IMR-90 (cell line): ENCODE measurements at places on chromosomes 6 and 20.

- no peak for DNase-seq
Measured at GRCh38 chr20:50874758-50875665, 56.2 kb downstream of the ADNP start.

- DNase-seq = no peak
Measured at GRCh38 chr20:56690531-56691175, 61.5 kb downstream of the TFAP2C start.

GRCh38 chr20:48986899-48987298 is 59.2 kb upstream of the CSE1L start:
- DNase-seq = no peak

DNA sequence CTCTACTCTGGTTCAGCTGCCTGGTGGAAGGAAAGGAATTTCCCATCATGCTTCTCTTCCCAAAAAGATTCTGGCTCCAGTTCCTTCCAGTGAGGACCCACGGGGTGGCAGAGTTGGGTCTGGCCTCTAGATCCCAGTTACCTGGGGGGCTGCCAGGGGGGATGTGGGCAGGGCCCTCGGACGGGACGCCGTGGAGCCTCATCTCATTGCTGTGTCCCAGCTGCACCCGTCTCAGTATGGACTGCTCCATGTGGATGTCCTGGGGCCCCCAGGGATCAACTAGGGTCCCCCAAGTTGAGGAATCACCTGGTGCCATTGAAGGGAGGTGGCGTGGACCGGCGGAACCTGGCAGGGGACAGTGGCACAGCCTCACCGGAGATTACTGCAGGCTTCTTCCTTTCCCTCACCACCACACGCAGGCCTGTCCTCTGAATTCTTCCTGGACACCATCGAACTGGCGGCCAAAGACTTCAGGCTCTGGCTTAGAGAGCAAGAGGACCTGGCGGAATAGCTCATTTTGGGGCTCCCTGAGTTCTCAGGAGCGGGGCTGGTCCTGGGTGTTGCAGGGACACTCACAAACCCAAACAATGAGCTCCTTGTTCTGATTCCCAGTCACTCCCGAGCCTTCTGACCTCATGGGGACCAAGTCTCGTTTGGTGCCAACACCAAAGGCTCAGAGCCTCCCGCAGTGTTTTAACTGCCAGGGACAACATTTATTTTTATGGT is 8.5 kb downstream of the ZBP1 start:
- no peak for DNase-seq

DNA sequence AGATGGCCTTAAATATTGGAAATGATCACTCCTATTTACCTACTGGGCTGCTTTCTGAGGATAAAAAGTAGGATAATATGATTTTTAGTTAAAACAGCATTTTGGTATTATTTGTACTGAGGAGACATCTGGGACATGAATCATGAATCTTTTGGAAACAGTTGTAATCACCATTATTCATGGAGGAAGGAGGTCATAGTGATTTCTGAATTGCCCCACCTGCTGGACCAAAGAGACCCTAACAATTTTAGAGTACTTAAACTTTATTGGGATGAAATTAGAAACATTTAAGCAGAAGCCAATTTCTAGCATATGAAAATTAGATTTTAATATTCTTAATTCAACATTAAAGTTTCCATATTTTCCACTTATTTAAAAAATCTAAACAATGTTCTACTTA is 108.4 kb upstream of the SIM1 start:
- peak; percentile 65 for DNase-seq

- DNase-seq = peak; percentile 82
Measured at GRCh38 chr20:44642203-44643153, 9.0 kb downstream of the ADA start.

DNA sequence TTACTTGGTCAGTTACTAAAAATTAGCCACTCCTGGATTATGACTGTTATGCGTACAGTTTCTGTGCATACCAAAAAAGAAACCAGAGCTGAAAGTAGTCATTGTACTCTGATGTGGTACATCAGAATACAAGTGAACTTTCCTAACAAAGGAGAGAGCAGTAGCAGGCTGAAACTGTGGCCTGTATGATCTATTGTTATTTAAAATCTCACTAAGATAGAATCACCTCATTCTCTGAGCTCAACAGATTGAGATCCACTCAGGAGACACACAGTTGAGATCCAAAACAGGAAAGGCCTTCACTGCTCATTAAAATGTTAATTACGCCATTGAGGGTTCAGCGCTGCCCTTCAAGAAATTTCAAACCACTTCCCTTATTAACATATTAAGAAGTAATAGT is 576.4 kb downstream of the LMBRD1 start:
- no peak for DNase-seq

- DNase-seq = no peak
Measured at GRCh38 chr6:51830666-51831065, 256.7 kb downstream of the PKHD1 start.

DNA sequence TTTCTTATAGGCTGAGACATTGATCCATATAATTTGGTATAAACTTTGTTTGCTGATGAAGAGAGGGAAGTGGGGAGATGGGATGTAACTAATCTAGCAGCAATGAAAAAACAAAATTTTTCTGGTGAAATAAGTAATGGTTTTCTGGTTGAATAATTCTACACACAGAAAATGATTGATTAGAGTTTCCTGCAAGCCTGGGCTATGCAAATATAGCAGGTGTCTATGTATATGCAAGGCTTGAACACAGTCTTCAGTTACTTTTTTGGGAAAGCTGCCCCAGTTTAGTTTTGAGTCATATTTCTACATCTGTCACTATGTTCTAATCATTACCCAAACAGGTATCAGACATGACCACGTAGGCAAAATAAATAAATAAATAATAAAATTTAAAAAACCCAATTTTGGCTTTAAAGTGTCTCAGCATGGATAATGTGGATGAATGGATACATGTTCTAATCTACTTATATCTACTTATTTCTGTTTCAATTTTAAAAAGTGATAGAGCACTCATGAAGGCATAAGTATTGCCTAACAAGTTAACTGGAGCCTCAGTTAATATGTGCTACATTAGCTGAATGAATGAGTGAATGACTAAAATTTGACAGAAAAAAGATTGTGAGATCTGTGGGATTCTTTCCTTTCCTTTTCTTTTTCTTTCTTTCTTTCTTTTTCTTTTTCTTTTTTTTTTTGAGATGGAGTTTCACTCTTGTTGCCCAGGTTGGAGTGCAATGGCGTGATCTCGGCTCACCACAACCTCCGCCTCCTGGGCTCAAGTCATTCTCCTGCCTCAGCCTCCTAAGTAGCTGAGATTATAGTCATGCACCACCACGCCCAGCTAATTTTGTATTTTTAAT is 37.2 kb upstream of the TFB1M start:
- DNase-seq = no peak

DNA sequence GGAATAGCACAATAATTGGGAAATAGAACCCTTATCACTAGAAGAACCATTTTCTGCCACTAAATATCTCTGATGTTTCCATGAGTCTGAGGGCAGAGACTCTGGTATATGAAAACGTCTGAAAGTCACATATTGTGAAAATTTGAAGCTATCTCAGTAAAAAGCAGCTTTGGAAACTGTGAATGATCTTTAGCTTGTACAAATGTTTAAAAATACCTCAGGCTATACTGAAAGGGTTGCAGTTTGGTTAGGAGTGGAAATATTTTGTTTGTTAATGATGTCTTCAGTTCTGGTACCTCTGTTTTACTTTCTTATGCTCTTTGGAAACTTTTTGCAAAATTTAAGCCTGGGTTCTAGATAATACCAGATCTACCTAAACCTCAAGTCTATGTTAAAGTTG is 135.0 kb downstream of the SLC16A10 start:
- DNase-seq = no peak

- DNase-seq = peak; percentile 21
Measured at GRCh38 chr6:137749696-137750211, 117.3 kb upstream of the TNFAIP3 start.

- DNase-seq = no peak
Measured at GRCh38 chr6:130457605-130458004, 91.8 kb downstream of the TMEM200A start.

DNA sequence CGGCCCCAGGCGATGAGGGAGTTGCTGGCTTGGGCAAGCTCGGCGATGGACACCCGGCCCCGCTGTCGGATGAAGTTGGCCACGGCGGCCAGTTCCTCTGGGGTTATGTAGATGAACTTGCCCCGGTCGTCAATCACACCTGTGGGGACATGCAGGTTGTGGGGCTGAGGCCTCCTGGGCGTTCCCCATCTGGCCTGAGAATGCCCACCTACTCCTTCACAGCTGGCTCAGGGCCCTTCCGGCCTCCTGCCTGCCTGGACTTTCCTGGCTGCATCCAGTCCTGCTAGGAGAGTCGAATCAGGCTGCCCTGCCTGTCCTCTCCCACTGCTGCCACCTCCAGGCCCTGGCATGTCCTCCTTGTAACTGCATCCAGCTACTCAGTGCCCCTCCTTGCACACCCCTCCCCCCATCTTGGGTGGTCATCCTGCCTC is 13.8 kb downstream of the DDRGK1 start:
- DNase-seq = no peak

DNA sequence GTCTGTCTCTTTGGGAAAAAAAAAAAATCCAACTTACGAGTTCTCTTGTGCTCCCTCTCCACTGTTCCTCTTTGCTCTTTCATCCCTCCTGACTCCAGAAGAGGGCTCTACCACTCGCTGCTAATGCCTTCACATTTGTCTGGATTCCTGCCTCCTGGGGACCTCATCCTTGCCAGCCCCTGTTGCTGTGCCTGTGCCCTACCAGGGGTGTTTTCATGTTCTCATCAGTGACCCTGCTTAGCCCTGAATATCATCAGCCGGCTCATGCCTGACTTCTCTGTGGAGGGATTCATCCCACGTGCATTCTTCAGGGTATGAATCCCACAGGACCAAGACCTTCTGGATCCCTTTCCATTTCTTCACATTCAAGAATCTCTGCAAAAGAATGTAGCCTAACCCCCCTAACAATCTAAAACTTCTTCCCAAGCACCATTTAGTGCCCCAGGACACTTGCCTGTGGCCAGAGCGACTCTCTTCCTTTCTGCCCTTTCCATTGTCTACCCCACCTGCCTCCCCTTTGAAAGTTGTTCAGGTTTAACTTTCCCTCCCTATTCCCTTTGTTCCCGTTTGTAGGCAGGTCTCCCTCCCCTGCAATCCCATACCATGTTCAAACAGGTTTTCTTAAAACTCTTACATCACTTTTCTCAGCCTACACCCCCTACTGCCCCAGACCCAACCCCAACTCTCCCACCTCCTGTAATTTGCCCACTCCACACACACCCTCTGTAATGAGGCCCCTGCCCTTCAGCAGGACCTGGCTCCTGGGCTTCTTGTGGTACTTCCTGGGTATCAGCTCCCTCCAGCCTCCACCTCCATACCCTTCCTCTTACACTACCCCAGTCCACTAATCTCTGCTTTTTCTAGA is 50.2 kb downstream of the RREB1 start:
- DNase-seq = peak; percentile 72

DNA sequence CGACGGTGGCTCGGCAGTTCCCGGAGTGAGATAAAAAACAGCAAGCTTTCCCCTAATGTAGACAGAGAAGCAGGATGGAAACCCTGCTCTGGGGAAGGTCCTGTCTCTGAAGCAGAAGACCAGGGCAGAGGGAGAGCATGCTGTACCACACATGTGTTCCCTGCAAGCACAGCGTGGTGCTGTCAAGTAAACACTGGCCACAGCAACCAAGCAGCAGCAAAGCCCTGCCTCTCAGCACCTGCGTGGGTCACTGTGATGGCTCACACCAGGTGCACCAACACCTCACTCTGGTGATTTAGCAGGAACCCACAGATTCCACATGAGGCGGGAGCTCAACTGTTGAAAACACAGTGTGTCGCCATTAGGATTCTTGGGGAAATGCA is 65.2 kb upstream of the TXNDC5 start:
- no peak for DNase-seq

GRCh38 chr20:2814587-2815051 is at the start of gene C20orf141:
TSS of gene C20orf141 (plus strand) at chr20:2814987. CDS start at chr20:2815185, 198 bp downstream.
- DNase-seq = peak; percentile 99

DNA sequence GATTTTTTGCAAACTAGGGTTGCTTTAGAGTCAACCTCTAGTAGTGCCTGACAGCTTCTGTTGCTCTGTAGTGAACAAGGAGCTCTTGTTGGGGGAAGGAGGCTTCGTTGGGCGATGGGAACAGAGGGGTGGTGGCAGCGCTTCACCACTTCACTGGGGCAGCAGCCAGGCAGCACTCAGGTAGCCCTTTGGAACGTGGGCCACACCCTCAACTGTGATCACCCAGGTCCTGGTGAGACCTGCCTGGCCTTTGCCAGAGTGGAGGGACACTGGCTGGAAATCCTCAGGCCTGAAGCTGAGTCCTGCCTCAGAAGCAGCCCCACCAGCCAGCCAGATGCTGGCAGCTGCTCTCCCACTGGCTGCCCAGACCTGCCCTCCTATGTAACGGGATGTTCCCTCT is 10.4 kb upstream of the EDN3 start:
- no peak for DNase-seq

GRCh38 chr6:36263390-36264000 is 6.4 kb upstream of the PNPLA1 start:
- DNase-seq = no peak

- DNase-seq = peak; percentile 51
Measured at GRCh38 chr6:35945650-35946025, 24.7 kb upstream of the SRPK1 start.

- no peak for DNase-seq
Measured at GRCh38 chr6:148967541-148967956, 220.7 kb downstream of the UST start.

DNA sequence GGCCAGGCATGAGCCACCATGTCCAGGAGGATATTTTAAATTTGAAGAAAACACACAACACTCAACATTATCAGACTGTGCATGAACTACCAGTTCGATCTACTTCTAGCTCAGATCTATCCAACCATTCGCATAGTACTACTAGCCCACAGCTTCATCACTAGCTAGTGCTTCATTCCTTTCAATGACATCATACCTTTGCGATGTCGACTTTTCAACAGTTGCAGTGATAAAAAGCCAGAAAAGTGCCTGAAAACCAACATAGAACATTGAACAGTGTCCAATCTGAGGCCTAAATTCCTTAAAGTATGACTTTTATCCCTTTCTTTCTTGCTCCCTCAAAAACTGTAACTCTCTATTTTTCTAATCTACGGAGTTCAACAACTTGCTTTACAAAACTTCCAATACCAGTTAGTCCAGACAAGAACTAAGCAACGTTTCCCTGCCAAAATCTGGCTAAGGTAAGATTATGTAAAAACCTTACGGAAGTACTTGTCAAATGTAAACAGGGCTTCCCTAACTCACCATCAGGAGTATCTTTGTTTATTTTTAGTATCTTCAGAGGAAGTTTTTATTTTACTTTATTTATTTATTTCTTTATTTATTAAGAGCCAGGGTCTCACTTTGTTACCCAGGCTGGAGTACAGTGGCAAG is 434.0 kb upstream of the JARID2 start:
- DNase-seq = peak; percentile 80

- DNase-seq = no peak
Measured at GRCh38 chr6:11538052-11538818, 686 bp downstream of the TMEM170B start.

DNA sequence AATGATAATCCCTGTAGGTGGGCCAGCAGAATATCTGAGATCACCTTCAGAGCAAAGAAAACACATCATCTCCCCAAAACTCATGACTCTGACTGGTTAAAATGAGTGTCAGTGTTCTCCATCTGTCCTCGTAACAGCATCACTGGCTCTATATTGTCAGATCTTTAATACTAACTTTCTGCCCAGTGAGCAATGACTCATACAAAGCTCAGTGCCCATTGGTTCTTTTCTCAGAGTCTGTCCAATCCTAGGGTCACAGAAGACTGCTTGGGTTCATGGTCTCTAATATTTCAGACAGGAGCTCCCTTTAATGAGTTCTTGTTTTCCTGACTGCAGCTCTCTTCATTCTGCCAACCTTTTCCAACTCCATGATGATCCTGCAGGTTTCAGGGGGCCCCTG is 36.4 kb downstream of the HLA-DPB1 start:
- peak; percentile 55 for DNase-seq
